IMR-90 (cell line): ENCODE measurements at places on chromosomes 11 and 22.

- peak; percentile 79 for DNase-seq
Measured at GRCh38 chr22:29344137-29344536, 28.6 kb upstream of the RASL10A start.

DNA sequence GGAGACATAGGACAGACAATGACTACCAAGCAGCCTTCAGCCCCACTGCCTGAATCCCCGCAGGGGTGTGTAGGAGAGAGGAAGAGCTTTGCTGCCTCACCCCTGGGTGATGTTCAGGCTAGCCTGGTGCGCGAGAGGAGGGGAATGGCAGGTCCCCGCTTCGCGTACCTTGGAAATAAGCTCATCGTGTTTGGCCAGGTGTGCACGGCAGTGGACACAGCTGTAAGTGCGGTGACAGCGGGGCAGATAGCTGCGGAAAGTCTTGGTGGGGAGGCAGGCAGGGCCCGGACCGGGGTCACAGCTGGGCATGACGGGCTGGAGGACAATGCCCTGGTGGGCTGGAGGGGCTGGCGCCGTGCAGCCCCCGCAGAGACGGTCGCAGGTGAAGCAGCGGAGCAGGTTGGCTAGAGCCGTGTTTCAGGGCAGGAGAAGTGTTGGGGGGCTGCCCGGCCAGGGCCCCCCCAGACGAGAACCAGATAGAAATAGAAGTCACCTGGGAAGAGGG is 2.9 kb downstream of the YPEL4 start:
- DNase-seq = no peak

- no peak for DNase-seq
Measured at GRCh38 chr22:32618441-32619140, 144.0 kb downstream of the FBXO7 start.

GRCh38 chr11:128415539-128415938 is 171.8 kb downstream of the ETS1 start:
- peak; percentile 84 for DNase-seq

DNA sequence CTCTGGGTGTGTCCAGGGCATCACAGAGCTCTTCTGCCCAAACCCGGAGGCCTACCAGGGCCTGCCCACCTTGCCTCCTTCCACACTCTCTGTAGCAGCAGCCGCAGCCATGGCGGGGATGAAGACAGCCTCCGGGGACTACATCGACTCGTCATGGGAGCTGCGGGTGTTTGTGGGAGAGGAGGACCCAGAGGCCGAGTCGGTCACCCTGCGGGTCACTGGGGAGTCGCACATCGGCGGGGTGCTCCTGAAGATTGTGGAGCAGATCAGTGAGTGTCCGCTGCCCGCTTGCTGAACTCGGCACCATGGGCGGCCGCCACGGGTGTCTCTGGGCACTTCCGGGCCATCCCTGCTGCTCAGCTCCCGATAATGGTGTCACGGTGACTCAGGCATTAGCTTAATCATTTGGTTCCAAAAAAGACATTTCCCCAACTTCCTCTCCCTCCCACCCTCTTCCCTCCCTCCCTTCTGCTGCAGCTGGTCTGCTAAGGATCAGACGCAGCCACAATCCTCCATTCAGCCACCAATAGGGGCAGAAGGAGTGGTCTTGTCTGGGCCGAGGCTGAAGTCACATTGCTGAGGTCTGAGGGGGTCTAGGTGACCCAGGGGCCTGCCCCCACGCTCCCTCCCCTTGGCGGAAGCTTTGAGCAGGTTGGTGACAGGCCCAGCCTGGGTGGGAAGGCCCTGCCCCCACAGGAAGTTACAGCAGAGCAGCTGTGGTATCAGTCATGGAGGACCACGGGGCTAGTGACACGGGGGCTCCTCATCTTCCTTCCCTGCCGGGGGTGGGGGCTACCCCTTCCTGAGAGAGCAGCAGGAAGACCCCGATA is 950 bp downstream of the FERMT3 start:
- DNase-seq = peak; percentile 78

- no peak for DNase-seq
Measured at GRCh38 chr22:49866646-49867045, 13.0 kb downstream of the ZBED4 start.

GRCh38 chr11:36565031-36565610 is 2.7 kb upstream of the RAG1 start:
- no peak for DNase-seq

GRCh38 chr11:111179184-111179910 is 66.2 kb upstream of the POU2AF2 start:
- DNase-seq = no peak

DNA sequence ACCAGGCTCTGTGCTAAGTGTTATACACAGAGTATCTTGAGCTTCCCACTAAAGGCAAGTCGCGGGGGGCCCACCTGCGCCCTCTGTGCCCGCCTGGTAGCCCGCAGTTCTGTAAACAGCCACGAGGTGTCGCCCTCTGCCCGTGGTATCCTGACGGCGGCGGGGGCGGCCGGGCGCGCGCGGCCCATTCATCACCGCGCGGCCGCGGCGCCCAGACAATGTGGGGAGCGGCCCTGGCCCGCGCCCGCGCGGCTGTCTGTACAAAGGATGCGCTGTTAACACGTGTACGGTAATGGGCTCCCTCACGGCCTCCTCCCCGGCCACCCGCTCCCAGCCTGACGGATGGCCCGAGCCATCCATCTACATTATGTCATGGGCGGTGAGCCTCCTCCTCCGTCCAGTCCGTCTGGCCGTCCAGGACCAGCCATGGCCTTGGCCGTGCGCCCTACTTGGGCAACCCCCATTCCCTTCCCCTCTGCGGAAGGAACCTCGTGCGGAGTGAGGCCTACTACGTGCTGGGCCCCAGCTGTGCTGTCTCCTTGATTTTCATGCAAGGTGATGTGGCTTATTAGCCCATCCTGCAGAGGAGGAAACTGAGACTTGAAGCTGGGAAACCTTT is 99.4 kb downstream of the MIAT start:
- peak; percentile 36 for DNase-seq

- peak; percentile 95 for DNase-seq
Measured at GRCh38 chr11:58616594-58616993, 5.9 kb upstream of the CNTF start.

DNA sequence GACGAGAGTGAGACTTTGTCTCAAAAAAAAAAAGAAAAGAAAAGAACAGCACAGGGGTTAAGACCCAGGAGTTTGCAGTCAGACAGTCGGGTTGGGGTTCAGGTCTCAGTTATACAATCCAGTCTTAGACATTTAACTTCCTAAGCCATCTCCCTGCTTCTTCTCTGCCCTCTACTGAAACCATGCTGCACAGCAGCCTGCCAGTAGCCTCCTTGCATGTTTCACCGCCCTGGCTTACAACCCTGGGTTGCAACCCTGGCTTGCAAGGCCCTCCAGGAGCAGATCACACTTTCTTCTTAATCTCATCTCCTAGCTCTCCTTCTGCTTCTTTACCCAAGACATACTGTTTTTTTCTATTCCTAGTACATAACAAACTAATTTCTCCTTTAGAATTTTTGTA is 5.9 kb upstream of the B3GAT3 start:
- no peak for DNase-seq

- DNase-seq = no peak
Measured at GRCh38 chr22:18965526-18966421, 29.7 kb upstream of the PRODH start.

- DNase-seq = no peak
Measured at GRCh38 chr22:29157759-29158535, 47.7 kb upstream of the EMID1 start.

- no peak for DNase-seq
Measured at GRCh38 chr22:49691256-49691655, 136.4 kb downstream of the BRD1 start.

DNA sequence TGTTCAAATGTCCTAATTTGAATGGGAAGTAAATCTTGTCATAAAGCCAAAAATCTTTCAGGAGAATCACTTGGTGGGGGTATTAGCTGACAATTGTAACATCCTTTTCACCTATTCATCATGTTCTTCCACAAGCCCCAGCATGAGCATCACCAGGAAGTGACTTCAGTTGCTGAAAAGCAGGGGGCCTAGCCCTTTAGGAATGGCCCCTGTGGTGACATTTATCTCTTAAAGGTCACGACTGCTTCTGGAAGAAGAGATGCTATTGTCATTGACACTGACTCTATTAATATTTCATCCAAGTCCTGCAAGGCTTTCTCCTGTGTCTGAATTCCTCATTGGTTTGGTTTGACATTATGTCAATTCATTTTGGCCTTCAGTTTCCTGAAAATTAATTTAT is 92.6 kb downstream of the OR5AK2 start:
- no peak for DNase-seq

GRCh38 chr11:88553204-88553603 is 215.7 kb upstream of the CTSC start:
- DNase-seq = peak; percentile 49

DNA sequence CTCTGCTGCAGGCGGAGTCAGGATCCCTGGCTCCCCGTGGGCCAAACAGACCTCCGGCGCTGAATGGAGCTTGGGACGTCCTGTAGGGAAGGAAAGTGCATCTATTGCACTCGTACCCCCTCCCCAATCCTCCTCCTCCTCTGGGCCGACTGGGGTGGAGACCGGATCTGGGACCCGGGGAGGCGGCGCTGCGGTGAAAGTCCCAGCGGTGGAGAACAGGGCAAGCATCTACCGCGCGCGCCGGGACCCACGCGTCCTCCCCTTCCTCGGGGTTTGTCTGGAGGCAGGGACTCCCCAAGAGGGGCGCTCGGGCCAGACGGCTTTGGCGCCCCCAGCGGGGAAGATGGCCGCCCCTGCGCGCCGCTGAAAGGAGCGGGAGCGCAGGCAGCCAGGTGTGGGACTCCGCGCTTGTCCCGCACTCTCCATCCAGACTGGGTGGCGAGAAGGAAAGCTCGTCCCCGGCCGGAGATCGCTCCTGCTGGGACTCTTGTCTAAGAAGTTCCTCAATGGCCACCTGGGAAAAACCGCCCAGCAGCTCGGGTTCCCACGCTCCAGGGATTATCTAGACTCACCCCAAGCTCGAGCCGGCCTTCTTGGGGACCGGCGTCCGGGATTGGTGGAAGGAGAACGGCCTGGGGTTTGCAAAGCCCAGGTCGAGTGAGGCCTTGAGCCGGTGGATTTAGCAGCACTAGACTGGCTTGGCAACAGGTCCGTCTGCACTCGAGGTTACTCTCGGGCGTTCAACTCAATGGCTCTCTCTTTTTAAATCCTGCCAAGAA is 718 bp downstream of the FADS2 start:
- DNase-seq = no peak

- peak; percentile 5 for DNase-seq
Measured at GRCh38 chr11:109490953-109491635, 69.1 kb downstream of the C11orf87 start.

GRCh38 chr11:81070948-81071347 is 1630.1 kb upstream of the TENM4 start:
- no peak for DNase-seq

GRCh38 chr11:8040261-8040920 is 40.6 kb upstream of the TUB start:
- no peak for DNase-seq

DNA sequence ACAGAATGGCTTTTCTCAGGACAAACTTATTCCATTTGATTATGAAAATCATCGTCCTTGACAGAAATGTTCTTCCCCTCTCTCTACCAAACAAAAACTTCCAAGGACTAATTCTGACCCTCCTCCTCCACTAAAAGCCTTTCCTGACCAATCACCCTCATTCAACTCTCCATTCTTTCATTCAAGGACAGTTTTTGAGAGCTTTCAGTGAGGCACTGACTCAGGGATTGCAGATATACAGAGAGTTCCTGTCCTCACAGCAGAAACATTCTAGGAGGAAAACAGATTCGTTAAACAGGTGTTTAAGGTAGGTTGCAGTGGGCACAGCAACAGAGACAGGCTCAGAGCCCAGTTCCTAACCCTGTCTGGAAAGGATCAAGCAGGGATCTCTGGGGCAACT is 41.5 kb downstream of the OR4D9 start:
- no peak for DNase-seq

DNA sequence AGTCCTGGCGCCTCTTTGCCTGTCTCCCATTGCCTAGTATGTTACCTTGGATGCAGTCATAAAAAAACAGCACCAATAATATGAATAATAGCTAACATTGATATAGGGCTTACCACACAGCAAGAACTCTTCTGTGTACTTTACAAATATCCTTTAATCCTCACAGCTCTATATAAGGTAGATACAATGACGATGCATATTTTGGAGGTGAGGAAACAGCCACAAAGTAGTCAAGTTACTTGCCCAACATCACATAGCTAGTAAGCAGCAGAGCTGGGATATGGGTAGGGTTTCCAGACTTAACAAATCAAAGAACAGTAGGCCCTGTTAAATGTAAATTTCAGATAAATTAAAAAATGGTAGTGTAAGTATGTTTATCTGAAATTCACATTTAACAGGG is 128.8 kb downstream of the ST3GAL4 start:
- DNase-seq = peak; percentile 94

GRCh38 chr11:123364080-123364479 is 66.0 kb upstream of the GRAMD1B start:
- no peak for DNase-seq

GRCh38 chr11:89529626-89530380 is 38.6 kb upstream of the NOX4 start:
- no peak for DNase-seq

GRCh38 chr11:108536783-108537182 is 38.6 kb upstream of the POGLUT3 start:
- DNase-seq = no peak

DNA sequence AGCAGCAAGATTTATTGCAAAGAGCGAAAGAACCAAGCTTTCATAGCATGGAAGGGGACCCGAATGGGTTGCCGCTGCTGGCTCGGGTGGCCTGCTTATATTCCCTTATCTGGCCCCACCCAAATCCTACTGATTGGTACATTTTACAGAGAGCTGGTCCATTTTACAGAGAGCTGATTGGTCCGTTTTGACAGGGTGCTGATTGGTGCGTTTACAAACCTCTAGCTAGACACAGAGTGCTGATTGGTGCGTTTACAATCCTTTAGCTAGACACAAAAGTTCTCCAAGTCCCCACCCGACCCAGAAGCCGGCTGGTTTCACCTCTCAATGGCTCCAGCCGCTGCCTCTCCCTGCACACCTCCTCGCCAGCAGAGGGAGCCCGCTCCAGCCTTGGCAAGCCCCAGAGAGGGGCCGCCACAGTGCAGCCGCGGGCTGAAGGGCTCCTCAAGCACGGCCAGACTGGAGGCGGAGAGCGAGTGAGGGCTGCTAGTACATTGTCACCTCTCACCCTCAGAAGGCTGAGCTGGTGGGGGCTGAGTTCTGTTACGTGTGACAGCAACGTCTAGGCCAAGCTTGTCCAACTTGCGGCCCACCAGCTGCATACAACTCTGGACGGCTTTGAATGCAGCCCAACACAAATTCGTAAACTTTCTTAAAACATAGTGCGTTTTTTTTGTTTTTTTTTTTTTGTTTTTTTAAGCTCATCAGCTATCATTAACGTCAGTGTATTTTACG is 8.7 kb downstream of the PTH start:
- no peak for DNase-seq

- no peak for DNase-seq
Measured at GRCh38 chr11:8256271-8257002, 7.2 kb downstream of the LMO1 start.

- no peak for DNase-seq
Measured at GRCh38 chr22:46050451-46050845, 73.5 kb upstream of the WNT7B start.

DNA sequence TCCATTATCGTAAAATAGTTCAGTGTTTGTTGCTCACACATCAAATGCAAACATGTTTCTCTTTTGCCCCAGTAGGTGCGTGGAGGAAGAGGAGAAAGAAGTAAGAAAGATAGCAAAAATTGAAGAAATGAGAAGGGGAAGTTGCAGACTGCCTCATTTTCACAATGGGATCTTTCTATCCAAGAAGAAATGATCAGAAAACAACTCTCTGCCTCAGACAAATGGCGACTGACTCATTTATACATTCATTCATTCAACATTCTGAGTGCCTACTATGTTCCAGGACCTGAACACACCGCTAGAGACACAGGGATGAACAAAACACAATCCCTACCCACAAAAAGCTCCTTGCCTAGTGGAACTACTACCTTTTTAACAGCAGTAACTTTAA is 367 bp downstream of the HPS5 start:
- DNase-seq = no peak
